Subcutaneous adipose tissue (tissue), 4 donors: ENCODE measurements at places on chromosomes 11 and 22. TPM values are rescaled to one million over a fixed set of nuclear protein-coding genes. Genes with fewer than 3 reads are reported as not detected.

The POU2AF1 gene
- not detected for total RNA-seq

The KREMEN1 gene
- 7.6 TPM for total RNA-seq

The CRYBB2 gene
- not detected for total RNA-seq

The TSPAN32 gene
- total RNA-seq = 2.1 TPM

The ATG13 gene
- 67.3 TPM for total RNA-seq

The OR5D14 gene
- not detected for total RNA-seq

The DLAT gene
- 51.0 TPM for total RNA-seq

The ANO9 gene
- 0.44 TPM for total RNA-seq

The TRIM22 gene
- 66.8 TPM for total RNA-seq

The IL10RA gene
- total RNA-seq = 31.3 TPM

The OR51E2 gene
- not detected for total RNA-seq

The GP1BB gene
- total RNA-seq = not detected

The GGTLC2 gene
- not detected for total RNA-seq

The SCN3B gene
- 1.1 TPM for total RNA-seq

The ACP2 gene
- 49.7 TPM for total RNA-seq

The HORMAD2 gene
- not detected for total RNA-seq

The C1QTNF5 gene
- 30.4 TPM for total RNA-seq

The MMP12 gene
- total RNA-seq = 17.0 TPM

The MRTFA gene
- 52.0 TPM for total RNA-seq

The APOA5 gene
- not detected for total RNA-seq
